ENCODE measurements at places on chromosomes 2 and 18. TPM values are rescaled to one million over a fixed set of nuclear protein-coding genes. Genes with fewer than 3 reads are reported as not detected.

DNA sequence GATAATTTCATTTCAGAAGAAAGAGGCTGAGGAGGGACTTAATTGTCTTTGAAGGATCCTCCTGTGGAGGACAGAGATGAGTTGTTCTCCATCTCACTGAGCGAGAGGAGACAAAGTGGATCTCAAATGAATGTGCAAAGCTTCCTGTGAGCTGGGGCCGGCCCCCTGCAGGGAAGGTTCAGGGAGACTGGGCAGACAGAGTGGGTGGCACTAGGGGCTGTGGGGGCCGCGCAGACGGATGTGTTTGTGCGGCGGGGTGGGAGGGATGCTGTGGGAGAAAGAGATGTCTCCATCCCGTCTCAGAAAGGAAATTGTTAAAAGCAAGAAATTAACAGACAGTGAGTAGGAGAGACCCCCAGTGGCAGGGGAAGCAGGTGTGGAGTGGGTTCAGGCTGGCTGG is 29.1 kb downstream of the KLHL29 start:
- DNase-seq, result no peak
- H3K36me3 ChIP-seq, result no peaks in the 10 kb centered on the region
- no peak overlapping the region for H3K4me3 ChIP-seq
- no peak overlapping the region for H3K27ac ChIP-seq

Gene ALPG
- not detected for total RNA-seq

DNA sequence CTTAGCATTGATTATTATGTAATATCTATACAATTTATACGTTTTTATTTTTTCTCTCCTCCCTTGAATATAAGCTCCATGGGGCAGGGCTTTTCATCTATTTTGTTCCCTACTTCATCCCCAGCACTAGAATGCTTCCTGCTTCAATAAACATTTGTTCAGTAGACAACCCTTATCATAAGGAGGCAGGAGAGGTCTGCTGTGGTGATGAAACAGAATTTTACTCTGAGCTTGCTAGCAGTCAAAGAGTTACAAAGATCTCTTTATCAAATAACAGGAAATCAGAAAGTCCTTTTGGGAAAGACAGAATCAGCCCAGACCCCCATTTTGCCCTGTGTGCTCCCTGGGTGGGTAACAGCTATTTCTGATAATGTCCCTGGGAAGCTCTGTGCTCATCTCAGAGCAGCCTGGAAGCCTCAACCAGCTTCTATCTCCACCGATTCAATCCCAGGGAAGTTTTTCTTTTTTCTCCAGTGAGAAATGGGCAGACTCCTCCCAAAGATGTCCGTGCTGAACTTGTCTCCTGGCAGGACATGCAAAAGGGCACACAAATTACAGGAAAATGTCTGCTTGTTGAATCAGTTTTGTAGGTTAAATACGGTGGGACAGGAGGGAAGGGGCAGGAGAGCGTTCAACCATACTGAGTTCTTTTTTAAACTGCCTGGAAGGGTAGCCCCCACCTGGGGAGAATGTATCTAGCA is 84.7 kb upstream of the PKDCC start:
- no peak overlapping the region for H3K27ac ChIP-seq
- DNase-seq, result no peak
- peaks cover 5% of the 10 kb centered on the region for H3K4me1 ChIP-seq
- H3K27me3 ChIP-seq, result peaks cover 20% of the 10 kb centered on the region
- H3K36me3 ChIP-seq, result no peaks in the 10 kb centered on the region

DNA sequence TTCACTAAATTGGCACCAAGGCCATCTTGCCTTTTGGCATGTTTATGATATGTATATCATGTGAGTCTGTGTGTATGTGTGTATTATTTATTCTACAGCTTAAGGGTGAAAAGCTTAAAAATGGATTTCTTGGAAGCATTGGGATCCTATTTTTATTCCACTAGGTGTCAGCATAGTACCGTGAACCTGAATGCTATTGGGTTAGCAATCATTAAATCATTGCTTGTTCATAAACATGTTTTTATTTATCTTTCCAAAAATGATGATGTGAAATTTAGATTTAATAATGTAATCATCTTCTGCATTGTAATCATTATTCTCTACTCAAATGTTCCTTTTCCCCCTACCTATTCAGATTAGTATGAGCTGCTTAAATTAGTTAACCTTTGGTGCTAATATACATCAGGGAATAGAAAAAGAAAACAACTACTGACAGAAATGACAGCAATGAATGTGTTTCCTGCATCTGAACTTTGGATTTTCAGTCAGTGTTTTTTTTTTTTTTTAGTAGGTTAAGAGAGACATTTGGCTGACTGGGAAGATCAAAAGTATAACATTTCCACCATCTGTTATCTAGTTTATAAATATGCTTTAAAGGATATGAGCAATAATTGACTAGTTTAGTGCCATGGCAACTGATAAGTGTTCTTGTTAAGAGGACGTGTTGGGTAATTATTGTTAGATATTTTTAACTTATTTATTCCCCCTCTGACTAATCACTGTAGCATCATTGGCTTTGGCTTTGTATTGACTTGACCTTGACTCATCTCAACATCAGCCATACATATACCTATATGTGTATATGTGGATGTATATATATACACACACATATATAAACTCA is 14.1 kb upstream of the ZSWIM2 start:
- no peaks in the 10 kb centered on the region for H3K4me1 ChIP-seq
- H3K27ac ChIP-seq, result no peak overlapping the region
- no peak overlapping the region for H3K4me3 ChIP-seq
- no peaks in the 10 kb centered on the region for H3K36me3 ChIP-seq
- no peak for DNase-seq
- no peaks in the 10 kb centered on the region for H3K27me3 ChIP-seq

GRCh38 chr2:45841752-45842407 is 190.4 kb downstream of the PRKCE start:
- H3K4me1 ChIP-seq, result peaks cover 23% of the 10 kb centered on the region
- no peaks in the 10 kb centered on the region for H3K36me3 ChIP-seq
- DNase-seq, result no peak
- H3K27me3 ChIP-seq, result peaks cover 2% of the 10 kb centered on the region

DNA sequence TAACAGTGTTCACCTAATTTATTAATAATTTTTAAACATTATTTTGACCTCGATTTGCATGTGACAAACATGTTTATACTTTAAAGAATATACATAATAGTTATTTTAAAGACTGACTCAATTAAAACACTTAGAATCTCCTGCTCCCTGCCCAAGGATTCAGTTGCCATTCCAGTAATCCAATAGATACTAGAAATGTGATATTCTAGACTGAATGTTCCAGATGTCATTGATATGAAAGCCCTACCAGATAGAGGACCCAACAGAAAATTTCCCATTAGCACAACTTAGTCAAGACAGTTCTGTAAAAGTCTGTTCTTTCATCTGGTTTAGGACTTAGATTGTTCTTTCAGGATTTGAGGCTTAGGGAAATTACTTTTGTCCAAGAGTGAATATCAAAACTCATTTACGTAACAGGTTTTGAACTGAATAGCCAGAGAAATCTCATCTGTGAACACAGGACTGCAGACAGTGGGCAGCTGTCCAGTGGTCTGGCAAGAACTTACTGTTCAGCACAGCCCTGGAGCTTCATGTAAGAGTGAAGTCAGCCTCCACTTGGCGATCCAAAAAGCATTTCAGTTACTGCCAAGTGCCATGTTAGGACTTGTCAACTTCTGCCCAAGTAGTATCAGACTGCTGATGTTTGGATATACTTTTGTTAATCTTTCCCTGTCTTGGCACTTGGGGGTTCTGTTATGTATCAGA is 77.5 kb downstream of the OSBPL6 start:
- DNase-seq, result no peak
- no peaks in the 10 kb centered on the region for H3K36me3 ChIP-seq
- no peak overlapping the region for H3K27ac ChIP-seq
- H3K4me3 ChIP-seq, result no peak overlapping the region

DNA sequence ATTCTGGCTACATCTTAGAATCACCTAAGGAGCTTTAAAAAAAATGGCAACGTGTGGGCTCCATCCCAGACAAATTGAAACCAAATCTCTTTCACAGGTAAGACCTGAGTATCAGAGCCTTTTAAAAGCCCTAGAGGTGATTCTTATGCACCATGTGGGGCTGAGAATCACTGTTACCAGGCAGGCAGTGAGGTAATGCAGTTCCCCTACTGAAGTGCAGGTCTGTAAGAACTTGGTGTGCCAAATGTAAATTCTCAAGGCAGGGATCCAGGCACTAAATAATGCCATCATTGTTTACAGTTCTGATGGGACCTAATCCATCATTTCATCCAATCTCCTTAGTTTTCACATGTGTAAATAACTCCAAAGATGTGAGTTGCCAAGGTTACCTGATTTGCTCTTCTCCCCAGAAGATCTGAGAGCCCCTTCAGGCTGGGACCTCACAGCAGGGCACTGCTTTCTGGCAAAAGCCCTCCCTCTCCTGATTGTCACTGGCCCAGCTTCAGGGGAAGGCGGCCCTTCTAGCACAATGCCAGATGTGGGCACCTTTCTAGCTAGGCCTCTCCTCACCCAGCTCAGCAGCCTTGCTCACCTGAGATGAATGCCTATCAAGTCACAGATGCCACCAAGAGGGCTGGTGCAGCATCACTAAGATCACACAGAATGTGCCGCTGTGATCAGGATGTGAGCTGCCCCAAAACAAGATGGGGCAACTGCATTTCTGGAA is 73.6 kb upstream of the RGPD5 start:
- H3K36me3 ChIP-seq, result no peaks in the 10 kb centered on the region
- DNase-seq, result no peak
- no peak overlapping the region for H3K27ac ChIP-seq
- H3K4me1 ChIP-seq, result no peaks in the 10 kb centered on the region
- peaks cover 9% of the 10 kb centered on the region for H3K27me3 ChIP-seq

DNA sequence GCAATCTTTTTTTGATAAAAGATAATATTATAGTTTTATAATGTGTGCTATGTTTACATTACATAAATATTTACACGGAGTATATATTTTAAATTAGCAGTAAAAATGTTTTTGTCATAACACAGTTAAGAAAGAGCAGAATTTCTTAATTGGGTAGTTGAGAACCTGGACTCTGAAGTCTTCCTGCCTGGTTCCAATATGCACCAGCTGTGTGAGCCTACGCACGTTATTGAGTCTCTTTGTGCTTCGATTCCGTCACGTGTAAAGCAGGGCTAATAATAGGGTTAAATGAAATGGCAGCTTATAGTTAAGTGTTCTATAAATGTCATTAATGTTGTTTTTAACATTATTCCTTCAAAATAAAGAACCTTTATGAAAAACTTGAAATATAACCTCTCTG is 1.2 kb upstream of the CCDC88A start:
- peak overlapping the region; percentile 94 for H3K4me3 ChIP-seq
- peaks cover 39% of the 10 kb centered on the region for H3K4me1 ChIP-seq
- no peaks in the 10 kb centered on the region for H3K36me3 ChIP-seq

Gene SALL3
- not detected for total RNA-seq

Gene GPR155
- total RNA-seq, result 3.2 TPM

Gene ARHGAP25
- 170 TPM for total RNA-seq

- no peak for DNase-seq
- H3K4me3 ChIP-seq, result no peak overlapping the region
- H3K27ac ChIP-seq, result no peak overlapping the region
Observed at GRCh38 chr2:241163601-241164118, 13.4 kb downstream of the PPP1R7 start.

Gene OR6B3
- total RNA-seq, result not detected

Gene C2orf49
- total RNA-seq, result 16.5 TPM

Gene DYNAP
- not detected for total RNA-seq

DNA sequence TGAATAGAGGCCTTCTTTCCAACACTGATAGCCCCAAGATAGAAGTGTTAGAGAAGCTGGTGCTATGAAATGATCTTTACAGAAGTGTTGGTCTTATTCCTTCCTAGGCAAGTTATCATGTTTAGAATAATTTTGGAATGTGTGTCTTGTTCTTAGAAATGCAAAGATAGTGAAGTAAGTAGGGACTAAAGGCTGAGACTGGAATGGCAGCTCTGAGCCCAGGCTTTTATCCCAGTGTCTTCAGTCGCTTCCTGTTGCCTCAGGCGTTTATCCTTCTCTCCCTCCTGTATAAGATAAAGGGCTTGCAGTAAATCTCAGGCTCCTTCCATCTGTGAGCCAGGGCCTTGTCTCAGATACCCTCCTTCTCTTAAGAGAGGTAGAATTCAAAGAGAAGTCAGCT is 218.1 kb downstream of the TPGS2 start:
- peaks cover 7% of the 10 kb centered on the region for H3K27me3 ChIP-seq
- no peaks in the 10 kb centered on the region for H3K4me1 ChIP-seq
- no peaks in the 10 kb centered on the region for H3K36me3 ChIP-seq
- H3K4me3 ChIP-seq, result no peak overlapping the region
- no peak for DNase-seq

DNA sequence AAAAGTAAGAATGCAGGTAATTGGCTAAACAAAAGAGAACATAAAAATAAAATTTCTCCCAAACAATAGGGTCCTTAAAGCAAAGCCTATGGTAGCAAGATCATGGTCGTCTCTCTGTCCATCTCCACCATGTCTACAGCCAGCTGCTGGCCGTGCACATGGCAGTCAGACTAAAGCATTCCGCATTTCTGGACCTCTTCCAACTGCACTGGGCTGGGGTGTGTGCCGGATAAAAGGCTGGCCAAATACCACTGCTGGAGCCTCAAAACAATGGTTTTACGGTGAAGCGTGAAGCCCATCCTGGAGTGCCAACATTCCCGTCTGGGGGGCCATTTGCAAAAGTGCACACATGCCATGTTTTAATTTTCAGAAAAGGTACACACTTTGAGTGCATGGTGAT is 74.8 kb upstream of the PIEZO2 start:
- H3K36me3 ChIP-seq, result no peaks in the 10 kb centered on the region
- no peak overlapping the region for H3K27ac ChIP-seq
- H3K27me3 ChIP-seq, result no peaks in the 10 kb centered on the region
- no peaks in the 10 kb centered on the region for H3K4me1 ChIP-seq
- no peak overlapping the region for H3K4me3 ChIP-seq
- DNase-seq, result no peak

DNA sequence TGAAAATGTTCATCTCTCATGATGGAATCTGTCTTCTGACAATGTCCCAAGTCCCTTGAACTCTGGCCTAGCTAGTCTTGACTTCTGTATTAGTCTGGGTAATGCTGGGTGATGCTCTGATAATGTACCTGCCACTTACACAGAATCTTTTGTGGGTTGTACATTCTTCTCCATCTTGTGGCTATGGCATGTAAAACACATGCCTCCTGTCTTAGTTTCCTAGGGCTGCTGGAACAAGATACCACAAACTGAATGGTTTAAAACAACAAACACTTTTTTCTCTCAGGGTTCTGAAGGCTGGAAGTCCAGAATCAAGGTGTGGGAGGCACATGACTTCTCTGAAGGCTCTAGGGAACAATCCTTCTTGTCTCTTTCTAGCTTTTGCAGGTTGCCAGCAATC is 57.1 kb downstream of the RAPGEF4 start:
- no peaks in the 10 kb centered on the region for H3K4me1 ChIP-seq
- DNase-seq, result no peak
- H3K27ac ChIP-seq, result no peak overlapping the region
- H3K27me3 ChIP-seq, result peaks cover 10% of the 10 kb centered on the region
- H3K36me3 ChIP-seq, result no peaks in the 10 kb centered on the region

DNA sequence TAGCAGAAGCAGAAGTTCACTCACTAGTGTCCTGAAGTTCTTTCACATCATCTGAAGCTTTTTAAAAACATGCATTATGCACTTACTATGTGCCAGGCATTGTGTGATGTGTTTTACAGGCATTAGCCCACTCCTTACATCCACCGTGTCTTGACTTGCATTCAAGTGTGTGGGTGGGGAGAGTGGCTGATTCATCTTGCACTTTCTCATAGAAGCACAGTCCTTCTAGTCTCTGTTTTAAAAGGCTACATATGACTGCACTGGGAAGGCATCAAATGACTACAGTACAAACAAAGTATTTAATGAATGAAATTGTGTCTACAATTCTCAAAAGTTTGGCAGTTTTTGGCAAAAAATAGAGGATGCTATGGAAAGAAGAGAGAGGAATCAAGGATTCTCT is 21.6 kb upstream of the DSC3 start:
- H3K27ac ChIP-seq, result no peak overlapping the region
- H3K36me3 ChIP-seq, result no peaks in the 10 kb centered on the region
- H3K4me3 ChIP-seq, result no peak overlapping the region
- no peaks in the 10 kb centered on the region for H3K4me1 ChIP-seq
- no peaks in the 10 kb centered on the region for H3K27me3 ChIP-seq

Measured in natural killer cell treated with Interleukin-12 subunit alpha and Interleukin-12 subunit beta and Interleukin-15 and Interleukin-18, amount 100 ng/mL, for 72 hours (primary cell).